ENCODE measurements at places on chromosomes 3 and 15. TPM values are rescaled to one million over a fixed set of nuclear protein-coding genes. Genes with fewer than 3 reads are reported as not detected.

Gene CHRNA7
- 15.8 TPM for polyA plus RNA-seq

- no peaks in the 10 kb centered on the region for H3K4me1 ChIP-seq
- no peak overlapping the region for H3K4me3 ChIP-seq
- H3K27ac ChIP-seq = no peak overlapping the region
- DNase-seq = no peak
- H3K36me3 ChIP-seq = peaks cover 14% of the 10 kb centered on the region
Observed at GRCh38 chr3:67478423-67478822, 176.0 kb downstream of the SUCLG2 start.

Gene SLC35G2
- polyA plus RNA-seq = 3.4 TPM

DNA sequence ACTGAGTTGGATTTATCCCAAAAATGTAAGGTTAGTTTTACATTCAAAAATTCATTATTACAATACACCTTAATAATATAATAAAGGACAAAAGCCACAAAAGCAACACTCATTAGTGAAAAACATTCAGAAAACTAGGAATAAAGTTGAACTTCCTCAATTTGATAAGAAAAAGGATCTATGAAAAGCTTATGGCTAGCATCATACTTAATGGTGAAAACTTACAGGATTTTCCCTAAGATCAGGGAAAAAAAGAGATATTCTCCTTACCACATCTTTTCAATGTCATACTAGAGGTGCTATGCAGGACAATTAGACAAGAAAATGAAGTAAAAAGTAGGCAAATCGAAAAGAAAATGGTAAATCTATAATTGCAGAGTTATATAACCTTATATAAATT is 279.9 kb downstream of the CGGBP1 start:
- no peaks in the 10 kb centered on the region for H3K27me3 ChIP-seq
- H3K36me3 ChIP-seq = no peaks in the 10 kb centered on the region
- no peak overlapping the region for H3K27ac ChIP-seq
- no peaks in the 10 kb centered on the region for H3K4me1 ChIP-seq
- no peak overlapping the region for H3K4me3 ChIP-seq

GRCh38 chr3:187951452-187952190 is 202.3 kb upstream of the LPP start:
- H3K36me3 ChIP-seq = no peaks in the 10 kb centered on the region
- no peaks in the 10 kb centered on the region for H3K27me3 ChIP-seq
- H3K27ac ChIP-seq = no peak overlapping the region
- DNase-seq = no peak

Gene CILP
- 2.8 TPM for polyA plus RNA-seq

GRCh38 chr3:87311309-87311708 is 34.9 kb upstream of the POU1F1 start:
- H3K36me3 ChIP-seq = no peaks in the 10 kb centered on the region
- H3K27me3 ChIP-seq = no peaks in the 10 kb centered on the region
- no peak overlapping the region for H3K4me3 ChIP-seq
- no peaks in the 10 kb centered on the region for H3K4me1 ChIP-seq
- no peak for DNase-seq

Gene HYAL1
- 2.1 TPM for polyA plus RNA-seq

Gene TGM4
- 0.04 TPM for polyA plus RNA-seq

Gene PLSCR2
- 0.79 TPM for polyA plus RNA-seq

- H3K27ac ChIP-seq = no peak overlapping the region
- no peak overlapping the region for H3K4me3 ChIP-seq
- H3K36me3 ChIP-seq = no peaks in the 10 kb centered on the region
- H3K27me3 ChIP-seq = no peaks in the 10 kb centered on the region
- no peaks in the 10 kb centered on the region for H3K4me1 ChIP-seq
Observed at GRCh38 chr3:189458528-189458927, 172.7 kb upstream of the TP63 start.

DNA sequence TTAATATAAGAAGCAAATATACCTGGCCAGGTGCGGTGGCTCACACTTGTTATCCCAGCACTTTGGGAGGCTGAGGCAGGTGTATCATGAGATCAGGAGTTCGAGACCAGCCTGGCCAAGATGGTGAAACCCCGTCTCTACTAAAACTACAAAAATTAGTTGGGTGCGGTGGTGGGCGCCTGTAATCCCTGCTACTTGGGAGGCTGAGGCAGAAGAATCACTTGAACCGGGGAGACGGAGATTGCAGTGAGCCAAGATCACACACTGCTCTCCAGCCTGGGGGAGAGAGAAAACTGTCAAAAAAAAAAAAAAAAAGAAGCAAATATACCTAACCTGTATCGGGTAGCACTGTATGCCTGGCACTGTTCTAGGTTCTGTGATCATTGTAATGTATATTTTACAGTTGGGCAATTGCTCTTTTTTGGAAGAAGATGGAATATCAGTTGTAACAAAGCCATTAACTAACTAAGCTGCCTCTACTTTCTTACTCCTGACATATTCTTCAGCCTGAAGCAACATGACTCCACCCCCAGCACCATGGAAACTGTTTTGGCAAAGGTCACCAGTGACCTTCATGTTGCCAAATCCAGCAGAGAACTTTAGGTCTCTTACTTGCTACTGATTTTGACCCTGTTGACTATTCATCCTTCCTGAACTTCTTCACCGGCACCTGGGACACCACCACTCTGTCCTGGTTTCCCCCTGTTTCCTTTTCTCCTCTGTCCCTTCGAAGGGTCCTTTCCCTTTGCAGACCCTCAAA is 203.8 kb downstream of the RPLP1 start:
- no peak overlapping the region for H3K4me3 ChIP-seq
- H3K27ac ChIP-seq = no peak overlapping the region
- peaks cover 38% of the 10 kb centered on the region for H3K27me3 ChIP-seq
- H3K4me1 ChIP-seq = no peaks in the 10 kb centered on the region
- no peak for DNase-seq

DNA sequence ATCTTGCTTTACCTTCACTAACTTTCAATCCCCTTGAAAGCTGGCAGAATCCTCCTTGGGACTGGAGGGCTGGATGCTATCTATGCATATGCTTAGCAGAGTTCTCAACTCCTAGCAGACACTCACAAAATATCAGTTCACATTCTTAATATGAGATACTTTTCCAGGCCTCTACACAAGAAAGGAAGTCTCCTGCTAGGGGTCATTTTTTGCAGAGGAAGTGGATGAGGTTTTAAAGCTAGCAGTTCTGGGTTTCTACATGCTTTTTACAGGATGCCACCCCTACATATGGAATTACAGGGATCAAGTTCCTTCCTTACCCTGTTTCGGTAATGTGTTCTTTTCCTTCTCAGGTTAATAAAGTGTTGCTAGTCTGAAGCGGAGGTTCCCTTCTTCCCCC is 206.3 kb upstream of the TP63 start:
- DNase-seq = no peak
- no peaks in the 10 kb centered on the region for H3K27me3 ChIP-seq
- H3K4me3 ChIP-seq = no peak overlapping the region
- no peak overlapping the region for H3K27ac ChIP-seq
- H3K36me3 ChIP-seq = no peaks in the 10 kb centered on the region
- no peaks in the 10 kb centered on the region for H3K4me1 ChIP-seq

- no peak overlapping the region for H3K4me3 ChIP-seq
- DNase-seq = no peak
- H3K4me1 ChIP-seq = no peaks in the 10 kb centered on the region
- H3K27me3 ChIP-seq = no peaks in the 10 kb centered on the region
- no peaks in the 10 kb centered on the region for H3K36me3 ChIP-seq
Observed at GRCh38 chr3:76438971-76439370, 600.9 kb upstream of the ROBO2 start.

Gene GALK2
- 25.0 TPM for polyA plus RNA-seq

DNA sequence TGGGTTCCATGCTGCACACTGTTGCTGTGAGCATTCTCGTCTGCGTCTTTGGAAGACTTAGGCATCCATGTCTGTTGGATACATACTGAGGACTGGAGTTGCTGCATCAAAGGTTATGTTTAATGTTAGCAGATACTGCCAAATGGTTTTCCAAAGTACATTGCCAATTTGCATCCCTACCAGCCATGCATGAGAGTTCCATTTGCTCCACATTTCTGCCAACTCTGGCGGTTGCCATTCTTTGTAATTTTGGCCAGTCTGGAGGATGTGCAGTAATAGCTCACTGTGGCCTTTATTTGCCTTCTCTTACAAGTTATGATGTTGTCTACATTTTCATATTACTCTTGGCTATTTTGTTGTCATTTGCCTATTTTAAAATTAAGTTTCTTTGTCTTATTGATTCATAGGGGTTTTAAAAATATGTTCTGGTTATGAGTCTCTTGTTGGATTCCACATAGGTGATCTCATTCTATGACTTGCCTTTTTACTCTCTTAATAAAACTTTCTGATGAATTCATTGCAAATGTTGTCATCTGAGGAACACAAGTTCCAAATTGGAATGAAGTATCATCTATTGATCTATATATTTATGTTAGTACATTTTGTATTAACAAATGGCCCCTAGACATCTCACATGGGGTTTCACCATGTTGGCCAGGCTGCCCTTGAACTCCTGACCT is 42.1 kb downstream of the FBLN2 start:
- H3K27ac ChIP-seq = no peak overlapping the region
- no peaks in the 10 kb centered on the region for H3K36me3 ChIP-seq
- no peak for DNase-seq

GRCh38 chr15:82105451-82106215 is 59.8 kb upstream of the MEX3B start:
- peaks cover 4% of the 10 kb centered on the region for H3K27me3 ChIP-seq
- no peaks in the 10 kb centered on the region for H3K4me1 ChIP-seq
- no peak overlapping the region for H3K4me3 ChIP-seq
- no peaks in the 10 kb centered on the region for H3K36me3 ChIP-seq

DNA sequence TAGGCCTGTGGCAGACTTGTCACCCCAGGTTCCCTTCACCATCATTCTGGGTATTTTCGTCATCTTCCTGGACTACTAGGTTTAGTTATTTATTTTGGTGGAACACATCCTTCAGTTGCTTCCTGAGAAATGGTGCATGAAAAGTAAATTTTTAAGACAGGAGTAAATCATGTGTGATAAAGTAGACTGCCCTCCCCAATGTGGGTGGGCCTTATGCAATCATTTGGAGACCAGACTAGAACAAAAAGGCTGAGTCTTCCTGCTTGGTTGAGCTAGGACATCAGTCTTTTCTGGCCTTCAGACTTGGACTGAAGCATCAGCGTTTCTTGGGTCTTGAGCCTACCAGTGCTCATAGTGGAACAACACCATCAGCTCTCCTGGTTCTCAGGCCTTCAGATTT is 50.7 kb upstream of the SLC2A2 start:
- peaks cover 19% of the 10 kb centered on the region for H3K36me3 ChIP-seq
- H3K4me3 ChIP-seq = no peak overlapping the region
- DNase-seq = no peak

DNA sequence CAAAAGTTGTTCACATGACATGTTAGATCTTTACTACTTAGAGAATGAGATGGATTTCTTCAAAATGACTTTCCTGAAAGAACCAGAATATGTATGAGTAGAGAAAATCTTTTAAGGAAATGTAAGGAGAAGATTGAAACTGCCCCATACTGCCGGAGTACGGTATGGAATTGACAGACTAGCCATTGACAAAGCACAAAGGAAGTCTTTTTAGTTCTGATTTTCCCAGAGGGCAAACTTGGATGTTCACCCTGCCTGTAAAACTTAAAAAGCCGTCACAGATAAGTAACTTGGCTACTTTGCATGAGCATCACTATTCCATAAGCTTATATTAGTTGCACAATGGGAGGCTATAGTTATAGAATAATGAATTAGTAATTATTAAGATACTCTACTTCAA is 93.8 kb downstream of the NECTIN3 start:
- DNase-seq = no peak
- H3K36me3 ChIP-seq = peaks cover 12% of the 10 kb centered on the region
- no peaks in the 10 kb centered on the region for H3K27me3 ChIP-seq
- H3K4me1 ChIP-seq = no peaks in the 10 kb centered on the region
- no peak overlapping the region for H3K27ac ChIP-seq
- no peak overlapping the region for H3K4me3 ChIP-seq

All from large intestine (tissue), 12 donors.